ENCODE measurements at places on chromosomes 4 and X. TPM values are rescaled to one million over a fixed set of nuclear protein-coding genes. Genes with fewer than 3 reads are reported as not detected.

DNA sequence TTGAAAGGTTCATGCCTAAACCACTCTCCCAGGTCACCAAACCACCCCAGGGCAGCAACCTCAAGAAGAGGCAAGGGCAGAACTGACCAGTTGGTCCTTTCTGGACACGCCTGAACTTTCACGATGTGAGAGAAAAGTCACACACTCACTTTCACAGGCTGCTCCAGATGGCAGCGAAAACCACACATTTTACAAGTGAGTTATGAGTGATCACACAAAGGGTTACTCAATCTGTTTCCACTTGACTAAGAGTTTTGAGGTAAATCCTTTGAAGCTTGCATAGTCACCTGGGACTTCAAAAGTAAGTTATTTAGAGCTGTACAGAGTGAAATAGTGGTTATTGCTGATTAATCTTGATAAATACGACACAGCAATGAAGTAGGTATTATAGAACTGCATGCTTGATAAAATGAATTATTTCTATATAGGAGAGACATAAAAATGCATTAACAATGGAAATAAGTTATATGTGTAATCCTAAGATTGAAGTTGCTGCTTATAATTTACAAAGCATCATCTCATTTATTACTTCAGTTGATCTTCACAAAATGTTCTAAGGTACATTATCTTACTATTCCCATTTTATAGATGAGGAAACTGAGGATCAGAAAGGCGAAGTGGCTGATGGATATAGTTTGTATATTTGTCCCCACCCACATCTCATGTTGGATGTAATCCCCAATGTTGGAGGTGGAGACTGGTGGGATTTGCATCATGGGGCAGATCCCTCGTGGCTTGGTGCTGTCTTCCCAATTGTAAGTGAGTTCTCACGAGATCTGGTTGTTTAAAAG lies 103.0 kb upstream of the KLF3 start:
- peak; percentile 8 for DNase-seq

DNA sequence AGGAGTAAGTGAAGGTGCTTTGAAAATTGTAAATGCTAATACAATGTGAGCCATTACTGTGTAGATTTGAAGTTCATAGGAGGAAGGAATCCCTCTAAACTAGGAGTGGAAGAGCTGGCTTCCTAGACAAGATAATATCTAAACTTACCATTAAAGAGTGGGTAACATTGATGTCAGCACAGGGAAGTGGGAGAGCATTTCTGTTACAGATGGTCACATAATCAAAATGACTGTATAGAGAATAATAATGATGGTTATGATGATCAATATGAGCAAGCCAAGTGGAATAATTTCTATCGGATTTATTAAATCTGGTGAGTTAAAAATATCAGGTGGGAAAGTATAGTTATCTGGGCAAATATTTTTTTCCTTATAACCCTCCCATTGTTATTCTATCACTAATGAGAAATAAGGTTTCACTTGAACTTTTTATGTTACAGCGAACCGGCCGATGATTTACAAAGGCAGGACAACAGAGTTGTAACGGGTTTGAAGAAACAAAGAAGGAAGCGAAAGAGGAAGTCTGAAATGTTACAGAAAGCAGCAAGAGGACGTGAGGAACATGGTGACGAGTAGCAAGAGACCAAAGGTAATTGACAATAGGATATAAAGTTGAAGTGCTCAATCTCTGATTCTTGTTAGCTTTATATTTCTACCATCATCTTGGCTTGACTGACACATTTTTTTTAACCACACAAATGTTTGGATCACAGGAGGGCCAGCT lies 43.5 kb downstream of the FMR1NB start:
- no peak for DNase-seq

- DNase-seq: no peak
Measured at GRCh38 chr4:8854931-8855330, 16.7 kb downstream of the HMX1 start.

Gene SCOC
- total RNA-seq: 46.2 TPM

GRCh38 chr4:80913381-80913780 lies 117.1 kb upstream of the BMP3 start:
- no peak for DNase-seq

Gene PPID
- 78.2 TPM for total RNA-seq

GRCh38 chr4:79576429-79576753 lies 168.4 kb upstream of the GK2 start:
- no peak for DNase-seq

Gene BEX3
- total RNA-seq: 31.7 TPM

Gene DUSP9
- total RNA-seq: 0.08 TPM

Gene TMPRSS11B
- not detected for total RNA-seq

- DNase-seq: no peak
Measured at GRCh38 chr4:22842360-22843018, 149.8 kb downstream of the GBA3 start.

GRCh38 chr4:71472946-71473345 lies 134.1 kb downstream of the SLC4A4 start:
- DNase-seq: no peak

DNA sequence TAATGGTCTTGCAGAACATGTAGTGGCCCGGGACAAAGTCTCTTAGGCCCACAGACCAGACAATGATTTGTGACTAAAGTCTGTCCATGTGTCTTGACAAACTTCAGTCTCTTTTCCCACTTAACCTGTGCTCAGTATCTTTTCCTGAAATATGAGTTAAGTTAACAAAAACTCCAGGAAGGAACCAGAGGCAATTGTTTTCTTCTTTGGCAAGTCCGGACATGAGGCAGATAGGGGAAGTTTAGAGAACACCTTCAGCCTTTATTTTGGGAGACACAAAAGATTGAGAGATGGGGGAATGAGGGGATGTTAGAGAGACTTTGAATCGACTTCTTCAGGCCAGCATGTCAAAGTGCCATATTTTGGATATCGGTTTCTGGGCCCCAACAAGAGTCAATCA lies 80.2 kb upstream of the FRMPD4 start:
- no peak for DNase-seq

Gene SLC6A14
- not detected for total RNA-seq

Gene RBM46
- total RNA-seq: not detected

- DNase-seq: no peak
Measured at GRCh38 chr4:119729835-119730670, 101.4 kb upstream of the PDE5A start.

GRCh38 chr4:108142870-108143269 lies 25.9 kb downstream of the LEF1 start:
- no peak for DNase-seq

DNA sequence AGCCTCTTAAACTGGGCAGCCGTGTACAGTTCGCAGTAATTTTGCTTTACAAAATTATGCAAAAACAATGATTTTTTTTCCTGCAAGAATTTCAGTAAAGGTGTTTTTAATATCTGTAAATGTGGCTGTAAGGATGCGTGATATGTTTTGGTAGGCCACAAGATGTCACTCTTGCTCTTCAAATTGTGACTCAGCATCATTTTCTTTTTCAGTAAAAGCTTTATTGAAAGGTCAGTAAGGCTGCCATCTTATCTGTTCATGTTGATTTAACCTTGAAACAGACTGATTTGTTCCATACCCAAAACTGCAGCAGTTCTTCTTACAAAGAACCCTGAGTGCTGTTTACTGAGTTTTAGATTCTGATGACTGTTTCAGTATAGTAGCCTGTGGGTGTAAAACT lies 39.9 kb downstream of the TXLNG start:
- DNase-seq: no peak

Gene ETNPPL
- not detected for total RNA-seq

- DNase-seq: no peak
Measured at GRCh38 chr4:110372485-110372884, 103.5 kb upstream of the ENPEP start.

- no peak for DNase-seq
Measured at GRCh38 chr4:96675896-96676295, 836.0 kb downstream of the PDHA2 start.

- DNase-seq: no peak
Measured at GRCh38 chrX:22278375-22278774, 5.7 kb downstream of the CBLL2 start.

Gene CXCL1
- not detected for total RNA-seq

Gene NAA11
- total RNA-seq: not detected

All from activated naive CD8-positive, alpha-beta T cell treated with anti-CD3 and anti-CD28 coated beads for 36 hours (primary cell).